ENCODE measurements at places on chromosomes 2 and 18.

GRCh38 chr18:49843131-49843530, 29.8 kb upstream of the ACAA2 start:
- no peak for DNase-seq

GRCh38 chr2:206800506-206801417, 35.4 kb downstream of the FASTKD2 start:
- peak; percentile 13 for DNase-seq

DNA sequence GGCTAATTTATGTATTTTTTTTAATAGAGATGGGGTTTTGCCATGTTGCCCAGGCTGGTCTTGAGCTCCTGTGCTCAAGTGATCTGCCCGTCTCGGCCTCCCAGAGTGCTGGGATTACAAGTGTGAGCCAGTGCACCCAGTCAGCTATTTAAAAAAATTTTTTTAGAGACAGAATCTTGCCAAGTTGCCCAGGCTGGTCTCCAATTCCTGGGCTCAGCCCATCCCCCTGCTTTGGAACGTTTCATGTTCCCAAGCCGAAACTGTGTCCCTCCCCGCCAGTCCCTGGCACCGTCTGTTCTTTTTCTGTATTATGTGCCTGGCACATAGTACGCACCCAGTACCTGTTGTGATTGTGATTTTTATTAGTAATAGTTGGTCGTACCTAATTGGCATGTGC, 63.1 kb upstream of the MGAT5 start:
- DNase-seq = no peak

DNA sequence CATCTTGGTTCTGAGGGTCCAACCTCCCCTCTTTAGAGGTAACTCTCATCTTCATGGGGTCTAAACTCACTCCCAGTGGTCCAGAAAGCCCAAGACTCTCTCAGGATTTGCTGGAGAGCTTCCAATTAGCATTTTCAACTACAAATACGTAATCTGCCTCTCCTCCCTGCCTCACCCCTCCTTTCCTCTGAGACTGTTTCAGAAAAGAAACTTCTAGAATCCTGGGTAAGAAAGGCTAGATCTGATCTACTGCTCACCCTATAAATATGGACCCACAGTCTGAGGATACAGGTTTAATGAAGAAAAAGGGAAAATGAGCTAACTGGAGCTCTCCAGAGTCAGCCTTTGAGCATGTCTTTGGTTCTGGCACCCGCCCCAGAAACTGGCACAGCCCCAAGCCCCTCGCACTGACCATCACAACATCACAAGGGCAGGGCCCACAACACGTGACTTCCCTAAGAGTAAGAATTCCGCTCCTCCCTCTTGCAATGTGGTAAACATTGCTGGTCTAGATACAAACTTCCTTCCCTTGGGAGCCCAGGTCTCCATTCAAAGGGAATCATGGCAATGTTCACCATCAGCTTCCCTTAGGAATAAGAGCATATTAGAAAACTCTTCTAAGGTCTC, 21.7 kb upstream of the IHH start:
- no peak for DNase-seq

DNA sequence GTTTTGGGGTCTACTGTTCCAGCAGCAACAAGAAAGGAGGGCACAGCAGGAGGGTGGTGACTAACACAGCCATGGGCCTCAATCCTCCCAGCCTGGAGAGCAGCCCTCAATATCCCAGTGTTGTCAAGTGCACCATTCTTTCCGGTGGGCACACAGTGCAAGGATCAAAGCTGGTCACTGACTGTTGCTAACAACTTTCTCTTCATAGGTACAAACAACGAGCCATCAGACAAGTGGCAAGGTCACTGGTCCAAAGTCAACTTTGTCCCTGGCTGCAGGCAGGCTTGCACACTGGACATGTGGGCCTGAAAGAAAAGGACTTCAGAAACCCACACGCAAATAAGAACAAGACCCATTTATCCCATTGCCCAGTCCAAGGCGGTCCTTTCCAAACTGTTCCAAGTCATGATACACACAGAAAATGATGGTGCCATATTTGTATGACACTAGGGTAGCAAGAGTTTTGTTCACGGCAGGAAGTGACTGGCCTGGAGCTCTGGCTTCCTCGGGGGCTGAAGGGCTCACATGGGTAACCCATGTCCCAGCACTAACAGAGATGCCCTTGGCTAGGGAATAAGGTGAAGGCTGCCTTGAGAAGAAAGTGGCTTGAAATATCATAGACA, 57.0 kb downstream of the KCTD1 start:
- no peak for DNase-seq

DNA sequence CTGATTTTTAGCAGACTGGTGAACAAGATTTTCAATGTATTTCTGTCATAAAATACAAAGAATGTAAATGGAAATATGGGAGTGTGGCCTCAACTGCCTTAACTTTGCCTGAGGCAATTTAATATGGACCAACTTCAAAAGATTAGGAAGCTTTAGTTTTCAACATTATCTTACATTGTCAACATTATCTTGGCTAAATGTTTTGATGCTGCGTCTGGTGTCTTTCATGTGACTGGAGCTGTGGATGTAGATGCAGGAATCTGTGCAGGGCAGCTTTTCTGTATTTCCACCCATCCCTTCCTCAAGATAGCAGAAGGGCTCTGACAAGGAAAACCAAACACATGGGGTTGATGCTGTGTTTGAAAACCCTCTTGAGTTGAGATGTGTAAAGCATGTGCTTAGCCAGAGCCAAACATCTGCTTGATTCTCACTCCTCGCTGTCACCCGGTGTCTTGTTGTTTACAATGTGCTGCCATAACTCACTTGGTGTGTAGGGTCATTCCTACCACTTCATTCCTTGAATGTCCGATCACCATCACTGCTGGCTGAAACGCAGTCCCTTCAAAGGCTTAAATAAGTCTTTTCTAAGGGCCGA, 33.0 kb downstream of the COPS8 start:
- no peak for DNase-seq

GRCh38 chr2:152449578-152449977, 114.6 kb downstream of the FMNL2 start:
- DNase-seq = no peak

DNA sequence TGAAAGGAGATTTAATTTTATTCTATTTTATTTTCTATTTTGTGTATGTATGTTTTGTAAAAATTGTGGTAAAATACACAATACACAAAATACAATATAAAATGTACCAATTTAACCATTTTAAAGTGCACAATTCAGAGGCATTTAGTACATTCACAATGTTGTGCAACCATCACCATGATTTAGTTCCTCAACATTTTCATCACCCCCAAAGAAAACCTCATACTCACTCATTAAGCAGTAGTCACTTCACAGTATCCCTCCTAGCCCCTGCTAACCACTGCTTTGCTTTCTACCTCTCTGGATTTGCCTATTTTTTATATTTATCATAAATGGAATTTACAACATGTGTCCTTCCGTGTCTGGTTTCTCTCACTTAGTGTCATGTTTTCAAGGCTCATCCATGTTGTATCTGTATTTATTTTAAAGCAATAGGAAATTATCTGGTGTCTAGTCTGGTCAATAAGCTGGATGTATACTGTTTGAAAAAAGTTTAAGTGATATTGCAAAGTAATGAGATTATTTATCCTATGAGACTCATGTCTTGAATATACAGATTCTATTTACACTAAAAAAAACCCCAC, 77.9 kb upstream of the GLS start:
- DNase-seq = no peak

DNA sequence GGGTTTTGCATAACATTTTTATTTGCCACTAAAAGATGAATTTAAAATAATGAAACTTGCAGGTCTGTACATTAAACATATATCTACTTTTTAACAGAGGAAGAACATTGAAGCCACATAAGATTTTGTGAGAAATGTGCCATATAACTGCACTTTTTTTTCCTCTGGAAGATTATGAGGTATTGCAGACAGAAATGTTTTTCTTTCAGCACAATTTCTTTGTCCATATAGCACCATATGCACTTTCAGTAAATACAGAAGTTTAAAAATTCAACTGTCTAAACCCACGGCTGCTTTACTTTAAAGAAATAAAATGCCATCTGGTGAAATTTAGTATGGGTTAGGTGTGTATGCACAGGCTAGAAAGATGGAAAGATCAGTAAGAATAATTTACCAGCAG, 470 bp upstream of the FAP start:
- no peak for DNase-seq

DNA sequence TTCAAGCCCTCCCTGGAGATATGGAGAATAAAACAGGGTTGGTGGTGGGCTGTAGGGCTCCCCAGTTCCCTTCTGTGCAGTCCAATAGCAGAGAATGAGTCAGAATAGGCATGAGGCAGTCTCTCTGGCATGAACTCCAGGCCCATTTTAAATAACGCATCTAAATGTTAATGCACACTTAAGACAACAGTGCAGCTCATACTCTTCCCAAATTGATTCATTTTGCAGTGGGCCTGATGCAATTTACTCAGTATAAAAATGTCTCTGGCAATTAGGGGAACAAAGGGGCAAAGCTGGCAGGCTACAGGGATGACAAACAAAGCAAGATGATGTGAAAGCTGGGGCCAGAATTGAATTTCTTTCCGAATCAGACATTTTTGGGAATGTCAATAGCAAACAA, 402.8 kb downstream of the CLIP4 start:
- no peak for DNase-seq

- DNase-seq = no peak
Observed at GRCh38 chr2:204896146-204896545, 350.9 kb downstream of the PARD3B start.

DNA sequence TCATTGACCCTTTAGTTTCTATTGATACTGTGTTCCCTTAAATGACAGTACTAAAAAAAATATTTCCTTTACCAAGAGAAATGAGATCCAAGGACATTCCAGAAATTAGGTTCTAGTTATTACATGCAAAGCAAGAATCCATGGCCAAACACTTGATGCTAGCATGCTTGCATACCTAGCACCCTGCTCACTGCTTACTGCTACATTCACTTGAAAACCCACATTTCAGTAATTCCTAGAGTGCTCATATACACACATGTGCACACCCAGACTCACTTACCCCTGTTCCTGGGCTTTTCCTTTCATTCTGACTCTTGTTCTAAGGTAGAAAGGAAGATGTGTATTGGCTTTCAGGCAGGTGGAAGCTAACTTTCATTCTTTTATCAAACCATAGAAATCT, 395.9 kb downstream of the THSD7B start:
- no peak for DNase-seq

DNA sequence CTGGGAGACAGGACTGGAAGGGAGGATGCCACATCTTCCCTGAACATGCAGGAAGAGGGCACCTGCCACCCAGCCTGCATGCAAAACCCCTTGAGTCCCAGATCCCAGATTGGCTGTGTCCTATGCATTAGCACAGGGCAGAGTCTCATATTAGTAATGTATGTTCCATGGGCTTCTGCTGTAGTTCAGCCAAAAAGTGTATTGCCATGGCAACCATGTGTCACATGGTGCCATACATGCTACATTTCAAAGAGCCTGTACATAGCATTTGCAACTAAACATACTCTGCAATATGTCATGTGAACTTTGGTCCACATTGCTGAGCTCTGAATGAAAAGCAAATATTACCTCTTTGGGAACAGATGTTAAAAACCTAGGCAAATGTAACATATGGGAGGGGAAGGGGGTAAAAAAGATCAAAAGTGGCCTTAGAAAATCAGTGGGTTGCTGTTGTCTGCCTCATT, 78.4 kb downstream of the DPP4 start:
- DNase-seq = no peak

- no peak for DNase-seq
Observed at GRCh38 chr2:112163541-112163981, 25.4 kb downstream of the FBLN7 start.

- no peak for DNase-seq
Observed at GRCh38 chr2:130918393-130918792, 81.7 kb downstream of the ARHGEF4 start.

- DNase-seq = no peak
Observed at GRCh38 chr2:200845669-200846325, 18.7 kb downstream of the CLK1 start.

- no peak for DNase-seq
Observed at GRCh38 chr18:70069382-70069781, 121.7 kb upstream of the CD226 start.

- no peak for DNase-seq
Observed at GRCh38 chr2:54559593-54560145, 103.5 kb downstream of the SPTBN1 start.

DNA sequence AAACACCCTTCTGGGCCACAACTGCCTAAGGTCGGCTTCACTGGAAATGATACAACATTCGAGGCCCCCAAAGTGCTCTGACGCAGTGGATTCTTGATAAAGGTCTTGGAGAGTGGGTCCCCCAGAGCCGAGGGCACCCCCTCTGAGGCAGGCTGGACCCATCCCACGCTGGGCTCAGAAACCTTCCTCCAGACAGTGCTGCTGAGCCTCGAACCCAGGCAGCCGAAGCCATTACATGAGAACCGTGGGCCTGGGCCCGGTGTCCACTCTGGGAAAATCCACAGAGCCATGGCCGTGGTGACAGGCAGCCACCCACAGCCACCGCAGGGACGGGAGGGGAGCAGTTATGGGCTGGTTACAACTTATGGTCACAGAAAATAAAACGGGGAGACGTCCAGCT, 81.4 kb upstream of the ID2 start:
- no peak for DNase-seq

- no peak for DNase-seq
Observed at GRCh38 chr2:72276876-72277275, 129.2 kb upstream of the CYP26B1 start.

DNA sequence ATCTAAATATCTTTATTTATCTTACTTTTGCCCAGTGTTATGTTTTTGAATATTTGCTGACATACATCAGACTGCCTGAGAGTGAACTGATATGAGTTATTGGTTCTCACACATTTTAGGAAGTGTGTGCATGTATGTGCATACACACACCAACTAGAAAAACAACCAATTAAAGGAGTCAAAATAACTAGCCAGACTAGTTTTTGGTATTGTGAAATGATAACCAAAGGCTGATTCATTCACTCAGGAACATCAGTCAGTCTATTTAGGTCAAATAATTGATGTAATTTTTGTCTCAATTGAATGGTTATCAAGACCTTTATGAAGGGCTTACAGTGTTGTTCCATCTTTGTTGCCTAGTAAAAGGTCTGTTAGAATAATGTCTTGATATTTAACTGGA, 369.3 kb upstream of the VRK2 start:
- DNase-seq = no peak

Measured in GM12864 (cell line).